Fibroblast of mammary gland (primary cell): ENCODE measurements at places on chromosomes 11 and 22.

DNA sequence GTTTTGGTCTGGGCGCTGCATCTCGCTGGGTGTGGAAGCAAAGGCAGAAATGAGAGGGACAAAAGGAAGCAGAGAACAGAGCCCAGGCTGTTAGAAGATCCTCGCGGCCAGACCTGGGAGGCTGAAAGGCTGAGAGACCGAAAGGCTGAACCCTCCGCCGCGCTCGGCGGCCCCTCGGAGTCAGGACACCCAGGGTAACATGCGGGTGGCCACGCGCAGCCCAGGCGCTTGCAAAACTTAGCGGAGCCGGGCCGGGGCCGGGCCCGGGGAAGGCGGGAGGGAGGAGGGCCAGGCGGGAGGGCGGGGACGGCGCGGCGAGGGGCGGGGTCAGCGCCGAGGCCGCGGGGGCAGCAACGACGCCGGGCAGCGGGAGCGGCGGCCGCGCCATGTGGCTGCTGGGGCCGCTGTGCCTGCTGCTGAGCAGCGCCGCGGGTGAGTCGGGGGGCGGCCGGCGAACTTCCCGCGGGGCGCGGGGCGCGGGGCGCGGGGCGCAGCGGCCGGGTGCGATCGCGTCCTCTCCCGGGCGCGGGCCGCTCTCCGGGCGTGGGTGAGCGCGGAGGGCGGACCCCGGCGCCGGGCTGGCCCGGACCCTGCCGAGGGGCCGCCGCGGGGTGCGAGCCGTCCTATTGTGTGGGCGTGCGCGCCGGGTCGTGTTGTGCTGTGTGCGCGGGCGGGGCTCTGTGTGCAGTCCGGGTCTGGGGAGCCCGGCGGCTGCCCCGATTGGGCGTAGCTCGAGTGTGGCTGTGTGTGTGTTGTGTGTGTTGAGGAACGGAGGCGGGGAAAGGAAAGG is at the start of gene LDLRAD3:
Gene LDLRAD3, plus strand, starts transcription at position 350 of the 790 bp plus-strand sequence. Its CDS starts 37 bp downstream, at position 387.
- peak; percentile 87 for DNase-seq

- peak; percentile 9 for DNase-seq
These were observed 60.4 kb downstream of the MCHR1 start for GRCh38 chr22:40739721-40740120.

DNA sequence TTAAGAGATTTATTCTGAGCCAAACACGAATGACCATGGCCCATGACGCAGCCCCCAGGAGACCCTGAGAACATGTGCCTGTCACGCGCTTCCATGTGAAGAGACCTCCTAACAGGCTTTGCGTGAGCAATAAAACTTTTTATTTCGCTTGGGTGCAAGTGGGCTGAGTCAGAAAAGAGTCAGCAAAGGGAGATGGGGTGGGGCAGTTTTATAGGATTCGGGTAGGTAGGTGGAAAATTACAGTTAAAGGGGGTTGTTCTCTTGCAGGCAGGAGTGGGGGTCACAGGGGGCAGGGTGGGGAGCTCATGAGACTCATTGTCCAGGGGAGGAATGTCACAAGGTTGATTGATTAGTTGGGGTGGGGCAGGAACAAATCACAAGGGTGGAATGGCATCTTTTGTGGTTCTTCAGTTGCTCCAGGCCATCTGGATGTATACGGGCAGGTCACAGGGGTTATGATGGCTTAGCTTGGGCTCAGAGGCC is 77.2 kb upstream of the FTH1 start:
- no peak for DNase-seq

DNA sequence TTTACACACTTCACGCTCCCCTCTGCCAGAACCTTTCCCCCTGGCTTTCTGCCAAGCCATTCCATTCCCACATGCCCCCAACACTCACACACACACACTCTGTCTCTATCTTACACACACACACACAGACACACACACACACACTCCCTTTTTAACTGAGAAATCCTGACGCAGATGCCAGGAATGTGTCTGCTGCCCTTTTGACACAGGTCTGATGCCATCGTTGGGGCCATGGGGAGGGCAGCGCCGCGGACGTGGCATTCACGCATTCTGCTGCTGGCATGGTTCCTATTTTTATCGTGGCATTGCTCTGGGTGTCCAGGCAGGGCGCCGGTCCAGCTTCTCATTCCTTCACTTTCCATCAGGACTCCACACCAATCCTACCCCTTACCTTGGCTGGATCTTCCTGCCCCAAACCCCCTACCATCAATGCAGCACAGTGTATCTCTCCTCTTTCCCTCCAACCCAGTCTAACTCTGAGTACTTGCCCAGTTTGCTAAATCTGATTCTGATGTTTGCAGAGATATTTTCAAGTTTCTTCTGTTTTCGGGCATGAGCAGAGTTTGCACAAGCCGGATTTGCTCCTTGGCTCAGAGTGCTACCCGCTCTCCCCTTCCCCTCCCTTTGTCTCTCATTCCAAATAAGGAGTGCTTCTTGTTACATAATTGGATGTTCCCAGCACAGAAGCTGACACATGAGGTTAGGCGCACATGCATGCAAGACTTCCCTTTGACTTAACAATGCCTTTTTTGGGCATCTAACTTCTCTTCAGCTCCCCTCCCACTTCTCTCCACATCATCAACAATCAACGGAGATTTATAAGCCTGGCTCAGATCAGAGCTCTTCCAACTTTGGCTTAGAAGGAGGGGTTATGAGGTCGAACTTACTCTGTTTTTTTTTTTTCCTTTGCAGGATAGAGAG is 18.8 kb downstream of the SNX19 start:
- peak; percentile 97 for DNase-seq

- peak; percentile 34 for DNase-seq
These were observed 213.4 kb upstream of the SYN3 start for GRCh38 chr22:33271390-33272161.

DNA sequence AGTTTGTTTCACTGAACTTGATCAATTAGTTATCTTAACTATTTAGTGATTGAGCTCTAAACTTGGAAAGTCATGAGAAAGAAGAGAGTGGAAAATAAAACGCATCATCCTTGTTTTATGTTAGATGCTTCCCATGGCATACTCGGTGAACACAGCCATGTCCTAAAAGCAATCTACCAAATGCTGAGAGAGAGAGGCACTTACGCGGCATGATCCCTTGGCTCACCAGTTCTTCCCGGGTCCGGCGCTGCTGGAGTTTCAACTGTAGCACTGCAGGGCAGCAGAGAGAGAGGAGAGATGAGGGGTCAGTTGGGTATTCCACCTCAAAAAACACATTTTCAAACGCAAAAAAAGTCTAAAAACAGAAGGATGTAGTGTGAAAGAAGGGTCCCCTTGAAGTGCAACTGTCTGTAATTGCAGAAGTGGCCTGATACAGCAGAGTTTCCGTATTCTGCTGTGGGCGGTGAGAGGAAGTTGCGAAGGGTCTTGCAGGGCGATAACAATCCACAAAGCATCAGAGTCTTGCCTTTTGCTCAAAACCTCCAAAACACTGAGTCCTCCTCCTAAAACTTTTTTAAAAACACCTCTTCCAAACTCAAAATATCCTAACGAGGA is 92.7 kb downstream of the SGSM3 start:
- DNase-seq = no peak

DNA sequence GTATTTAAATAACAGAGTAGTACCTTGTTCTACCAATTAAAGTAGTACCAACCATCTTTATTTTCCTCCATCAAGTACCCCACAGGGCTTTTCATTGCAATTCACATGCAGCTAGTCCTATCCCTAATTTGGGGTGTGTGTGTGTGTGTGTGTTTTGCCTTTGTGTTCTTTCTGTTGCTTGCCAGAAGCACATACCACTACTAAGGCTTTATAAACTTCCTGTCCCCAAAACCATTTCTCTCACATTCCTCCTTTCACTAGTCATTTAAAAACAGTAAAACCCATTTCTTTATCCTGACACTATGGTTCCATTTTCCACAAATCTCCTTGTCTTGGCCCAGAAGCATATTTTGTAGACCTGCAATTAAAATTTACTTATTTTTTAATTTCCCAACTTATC is 54.6 kb downstream of the SLC36A4 start:
- no peak for DNase-seq

DNA sequence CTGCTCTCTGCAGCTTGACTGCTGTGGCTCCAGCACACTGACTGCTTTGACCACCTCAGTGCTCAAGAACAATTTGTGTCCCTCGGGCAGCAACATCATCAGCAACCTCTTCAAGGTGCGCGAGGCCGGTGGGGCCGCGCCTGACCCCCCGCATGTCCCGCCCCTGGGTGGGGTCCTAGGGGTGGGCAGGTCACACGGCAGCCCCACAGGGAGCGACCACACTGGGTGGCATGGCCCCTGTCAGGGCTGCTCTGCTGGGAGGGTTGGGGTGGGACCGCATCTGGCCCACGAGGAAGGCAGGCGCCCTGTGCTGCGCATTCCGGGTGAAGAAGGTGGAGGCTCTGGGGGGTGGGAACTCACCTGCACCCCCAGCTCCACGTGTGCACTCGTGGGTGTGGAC is 4.7 kb upstream of the TSSC4 start:
- DNase-seq = no peak

DNA sequence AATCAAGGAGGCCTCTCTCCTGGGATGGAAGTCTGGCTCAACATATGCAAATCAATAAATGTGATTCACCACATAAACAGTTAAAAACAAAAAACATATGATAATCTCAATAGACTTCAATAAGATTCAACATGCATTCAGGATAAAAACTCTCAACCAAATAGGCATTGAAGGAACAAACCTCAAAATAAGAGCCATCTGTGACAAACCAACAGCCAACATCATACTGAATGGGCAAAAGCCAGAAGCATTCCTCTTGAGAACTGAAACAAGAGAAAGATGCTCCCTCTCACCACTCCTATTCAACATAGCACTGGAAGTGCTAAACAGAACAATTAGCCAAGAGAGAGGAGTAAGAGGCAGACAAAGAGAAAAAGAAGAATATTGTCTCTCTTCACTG is 54.0 kb upstream of the SEZ6L start:
- no peak for DNase-seq

GRCh38 chr11:120256178-120256577 is 16.2 kb downstream of the POU2F3 start:
- no peak for DNase-seq

GRCh38 chr11:86790867-86791849 is 9.2 kb upstream of the PRSS23 start:
- DNase-seq = no peak
